AG08395 (cell line): ENCODE measurements at places on chromosomes 6 and 20.

GRCh38 chr6:2771079-2771478 is 5.9 kb downstream of the WRNIP1 start:
- no peak for DNase-seq

DNA sequence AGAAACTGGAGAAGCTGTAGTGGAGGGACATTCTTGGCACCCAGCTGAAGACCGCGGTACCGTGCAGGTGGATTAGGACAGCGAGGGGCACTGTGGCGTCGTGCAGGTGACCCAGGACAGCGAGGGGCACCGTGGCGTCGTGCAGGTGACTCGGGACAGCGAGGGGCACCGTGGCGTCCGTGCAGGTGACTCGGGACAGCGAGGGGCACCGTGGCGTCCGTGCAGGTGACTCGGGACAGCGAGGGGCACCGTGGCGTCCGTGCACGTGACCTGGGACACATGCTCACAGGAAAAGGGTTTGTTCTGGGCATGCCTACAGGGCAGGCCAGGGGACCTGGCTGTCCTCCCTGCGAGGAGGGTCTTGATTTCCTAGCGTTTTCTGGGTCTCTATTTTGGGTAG is 29.2 kb upstream of the SMOC2 start:
- no peak for DNase-seq

DNA sequence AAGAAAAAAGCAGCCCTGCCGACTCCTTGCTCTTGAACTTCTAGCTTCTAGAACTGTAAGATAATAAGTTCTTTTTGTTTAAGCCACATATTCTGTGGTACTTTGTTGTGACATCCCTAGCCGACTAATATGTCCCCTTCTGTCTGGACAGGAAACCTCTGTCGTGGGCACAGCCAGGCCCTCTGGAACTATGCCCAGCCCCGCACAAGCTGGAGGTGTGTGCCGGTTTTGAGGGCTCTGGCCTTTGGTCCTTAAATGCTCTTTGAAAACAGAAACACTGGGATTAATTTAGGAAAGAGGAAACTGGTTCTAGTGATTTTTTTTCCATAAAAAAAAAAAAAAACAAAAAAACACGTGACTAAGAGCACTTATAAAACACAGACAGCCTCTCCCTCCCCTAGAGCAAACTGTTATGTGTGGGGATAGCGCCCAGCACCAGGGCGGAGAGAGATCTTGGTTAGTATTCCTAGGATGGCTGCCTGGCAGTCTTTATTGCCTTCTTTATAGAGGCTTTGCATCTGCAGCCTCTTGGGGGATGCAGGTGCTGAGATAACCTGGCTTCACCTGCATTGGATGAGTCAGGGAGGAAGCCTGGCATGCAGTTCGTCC is 244.3 kb downstream of the NFATC2 start:
- no peak for DNase-seq

DNA sequence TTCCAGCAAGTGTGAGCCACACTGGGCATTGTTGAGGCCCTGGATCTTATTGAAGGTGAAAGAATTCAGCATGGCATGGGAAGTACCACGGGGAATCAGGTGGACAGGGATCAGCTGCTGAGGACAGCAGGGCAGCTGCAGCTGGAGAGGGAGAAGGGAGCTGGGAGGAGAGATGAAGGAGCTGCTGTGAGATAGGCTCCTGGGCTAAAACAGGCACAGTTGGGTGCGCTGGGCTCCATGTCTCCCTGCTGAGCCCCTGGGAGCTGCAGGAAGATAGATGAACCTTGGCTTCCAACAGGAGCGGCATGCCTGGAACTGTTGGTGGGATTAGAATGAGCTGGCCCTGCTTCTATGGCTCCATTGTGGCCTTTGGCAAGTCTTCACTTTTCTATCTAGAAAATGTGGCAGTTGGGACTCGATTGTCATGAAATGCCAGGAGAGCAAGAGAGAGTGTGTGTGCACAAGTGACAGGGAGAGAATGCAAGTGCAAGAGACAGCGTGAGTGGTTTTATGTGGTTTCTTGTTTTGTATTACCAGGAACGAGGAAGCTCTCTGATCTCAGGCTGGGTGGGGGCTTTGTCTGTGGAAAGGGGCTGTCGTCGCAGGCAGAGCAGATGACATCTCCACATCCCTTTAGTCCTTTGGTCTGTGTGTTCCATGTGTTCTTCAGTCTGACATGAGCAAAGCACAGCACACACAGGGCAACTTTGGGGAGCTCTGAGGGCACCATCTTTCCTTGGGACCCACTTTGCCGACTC is 20.4 kb downstream of the SNPH start:
- DNase-seq: no peak

- DNase-seq: no peak
Observed at GRCh38 chr6:155895641-155896040, 440.0 kb upstream of the NOX3 start.

DNA sequence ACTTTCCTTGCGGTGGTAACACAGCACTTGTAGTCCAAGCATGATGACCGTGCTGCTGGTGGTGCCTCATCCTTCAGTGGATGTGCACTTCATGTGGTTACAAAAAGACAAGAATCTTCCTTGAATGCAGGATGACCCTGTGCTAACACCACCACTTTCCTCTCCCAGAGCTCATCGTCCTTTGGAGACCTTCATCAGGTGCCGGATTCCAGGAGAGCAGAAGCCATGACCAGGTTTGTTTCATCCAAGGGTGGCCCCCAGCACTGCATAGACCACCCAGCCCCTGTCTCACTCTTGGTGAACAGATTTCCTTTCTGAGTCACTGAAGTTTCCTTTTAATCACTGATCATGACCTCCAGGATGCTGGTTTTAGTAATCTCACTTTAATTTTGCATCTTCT is 101.2 kb upstream of the SYNDIG1 start:
- DNase-seq: no peak

GRCh38 chr20:64142590-64142989 is 21.7 kb upstream of the MYT1 start:
- no peak for DNase-seq
